ENCODE measurements at places on chromosomes 7 and 10. TPM values are rescaled to one million over a fixed set of nuclear protein-coding genes. Genes with fewer than 3 reads are reported as not detected.

DNA sequence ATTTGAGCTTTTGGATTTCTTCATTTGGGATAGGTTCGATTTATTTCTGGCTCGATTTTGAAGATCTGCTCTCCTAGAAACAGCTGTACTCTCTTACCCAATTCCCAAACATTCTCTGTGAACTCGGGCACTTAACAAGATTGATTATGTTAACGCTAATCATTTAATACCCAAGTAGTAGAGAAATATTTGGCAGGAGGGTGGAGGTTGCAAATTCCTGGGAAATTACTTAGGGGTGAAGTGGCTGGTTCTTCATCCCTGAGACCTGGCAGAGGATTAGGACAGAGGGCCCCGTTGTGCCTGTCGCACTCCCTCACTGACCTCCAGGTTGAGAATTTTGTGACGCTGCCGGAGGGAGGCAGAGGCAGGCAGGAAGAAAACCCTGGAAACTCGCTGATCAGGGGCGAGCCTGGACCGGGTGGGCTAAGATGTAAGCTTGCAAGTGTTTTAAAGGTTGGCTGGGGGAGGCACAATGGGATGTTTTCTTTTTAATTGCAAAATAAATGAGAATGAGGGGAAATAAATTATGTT is 182.6 kb downstream of the TCF7L2 start:
- H3K4me3 ChIP-seq, result no peak overlapping the region
- H3K36me3 ChIP-seq, result no peaks in the 10 kb centered on the region
- no peaks in the 10 kb centered on the region for H3K4me1 ChIP-seq
- H3K27me3 ChIP-seq, result no peaks in the 10 kb centered on the region
- no peak for DNase-seq
- no peak overlapping the region for H3K27ac ChIP-seq

DNA sequence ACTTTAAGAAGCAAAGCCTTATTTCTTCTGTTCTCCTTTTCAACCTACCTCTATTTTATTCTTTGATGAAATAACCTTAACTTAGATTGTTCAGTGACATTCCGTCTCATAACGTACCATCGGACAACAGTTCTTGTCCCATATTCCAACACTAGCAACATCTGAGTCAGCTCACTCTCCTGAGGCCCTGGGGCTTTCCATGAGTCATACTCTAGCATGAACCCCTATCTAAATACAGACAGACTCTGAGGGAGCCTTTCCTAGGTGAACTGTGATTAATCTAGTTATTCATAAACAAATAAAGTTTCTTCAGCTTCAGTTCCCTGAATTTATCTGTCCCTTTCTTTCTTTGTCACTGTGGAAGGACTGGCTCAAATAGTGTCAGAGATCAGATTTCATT is 168.7 kb upstream of the LYZL1 start:
- no peaks in the 10 kb centered on the region for H3K36me3 ChIP-seq
- H3K27me3 ChIP-seq, result peaks cover 2% of the 10 kb centered on the region
- H3K4me3 ChIP-seq, result no peak overlapping the region

DNA sequence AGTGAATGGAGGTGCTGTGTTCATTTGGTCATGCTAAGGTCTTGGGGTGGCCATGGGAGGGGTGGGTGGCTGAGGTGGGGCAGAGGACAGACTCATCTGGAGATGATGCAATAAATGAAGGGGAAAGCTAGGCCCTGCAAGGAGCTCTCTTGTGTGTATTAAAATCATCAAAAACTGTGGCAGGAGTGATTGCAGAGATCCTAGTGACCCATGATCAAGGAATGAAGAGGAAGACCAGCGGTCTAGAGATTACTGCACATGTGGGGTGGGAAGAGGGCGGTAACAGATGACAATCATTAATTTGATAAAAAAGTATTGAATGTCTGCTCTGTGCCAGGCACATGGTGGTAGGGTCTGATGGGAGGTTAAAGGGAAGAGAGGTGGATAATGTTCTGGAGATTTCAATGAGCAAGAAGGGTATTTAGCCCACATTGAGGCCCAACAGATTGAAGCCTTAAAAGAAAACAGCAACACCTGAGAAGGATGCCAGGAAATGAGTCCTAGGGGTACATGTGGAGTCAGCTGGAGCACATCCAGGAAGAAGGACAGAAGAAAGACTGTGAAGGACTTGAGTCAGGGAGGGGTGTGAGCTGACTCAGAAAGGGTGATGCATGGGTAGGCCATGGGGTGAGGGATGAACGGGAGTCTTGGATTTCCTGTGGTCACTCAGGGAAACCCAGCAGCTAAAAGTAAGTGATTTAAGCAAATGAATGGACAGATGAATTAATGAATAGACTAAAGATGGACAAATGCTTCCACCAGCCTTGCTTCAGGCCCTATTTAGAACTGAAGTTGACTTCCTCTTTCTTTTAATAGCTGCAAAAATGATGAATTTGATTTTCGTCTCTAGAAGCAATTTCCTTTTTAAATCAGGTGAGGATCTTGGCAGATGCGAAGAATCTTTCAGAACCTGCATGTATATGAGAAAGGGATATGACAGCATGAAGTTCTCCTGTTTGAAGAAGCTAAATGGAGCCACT is 83.1 kb upstream of the IGFBP3 start:
- H3K27me3 ChIP-seq, result no peaks in the 10 kb centered on the region
- H3K27ac ChIP-seq, result peak overlapping the region; percentile 1
- H3K4me3 ChIP-seq, result no peak overlapping the region

DNA sequence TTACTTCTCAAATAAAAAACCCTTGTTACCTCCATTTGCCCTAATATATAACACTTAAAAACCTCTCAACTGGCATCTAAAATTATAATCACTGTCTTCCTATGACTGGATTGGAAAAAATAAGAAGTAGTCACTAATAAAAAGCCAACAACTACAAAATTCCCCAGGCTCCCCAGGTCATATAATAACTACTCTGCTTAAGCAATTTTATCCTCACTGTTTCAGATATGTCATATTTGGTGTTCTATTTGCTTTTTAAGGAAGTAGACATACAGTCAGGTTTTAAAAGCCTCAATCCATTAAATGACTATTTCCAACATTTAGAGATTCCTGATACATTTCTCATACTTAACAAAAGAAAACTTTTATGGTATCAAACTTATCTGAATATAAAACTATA is 2.4 kb downstream of the H2AZ2 start:
- no peaks in the 10 kb centered on the region for H3K36me3 ChIP-seq
- H3K27me3 ChIP-seq, result no peaks in the 10 kb centered on the region
- no peak overlapping the region for H3K4me3 ChIP-seq
- no peak for DNase-seq
- H3K27ac ChIP-seq, result no peak overlapping the region

- DNase-seq, result no peak
- no peak overlapping the region for H3K27ac ChIP-seq
- no peaks in the 10 kb centered on the region for H3K36me3 ChIP-seq
- H3K4me3 ChIP-seq, result no peak overlapping the region
- H3K4me1 ChIP-seq, result peaks cover 4% of the 10 kb centered on the region
These were observed 11.3 kb downstream of the KMT2C start for GRCh38 chr7:152424348-152425108.

DNA sequence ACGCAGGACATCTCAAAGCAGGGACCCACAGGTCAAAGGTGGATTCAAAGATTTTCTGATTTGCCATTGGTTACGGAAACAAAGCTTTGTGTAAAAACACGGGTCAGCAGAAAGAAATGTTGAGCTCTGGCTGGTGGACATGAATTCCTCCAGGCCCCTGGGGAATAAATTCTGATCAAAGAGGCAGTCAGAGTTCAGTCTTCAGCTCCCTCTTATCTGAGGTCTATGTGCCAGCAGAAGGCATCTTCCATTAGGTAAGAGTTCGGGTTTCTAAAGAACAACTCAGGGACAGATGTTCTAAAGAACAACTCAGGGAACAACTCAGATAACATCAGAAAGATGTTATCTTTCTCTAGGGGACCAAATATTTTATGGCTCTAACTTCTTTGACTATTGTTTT is 64.9 kb upstream of the PALS2 start:
- H3K27me3 ChIP-seq, result no peaks in the 10 kb centered on the region
- no peak overlapping the region for H3K27ac ChIP-seq
- no peak overlapping the region for H3K4me3 ChIP-seq

SPAM1 gene
- not detected for polyA plus RNA-seq

ADIRF gene
- 157 TPM for polyA plus RNA-seq

PEX1 gene
- polyA plus RNA-seq, result 17.4 TPM

OIT3 gene
- polyA plus RNA-seq, result not detected
